ENCODE measurements at places on chromosomes 7 and 10.

DNA sequence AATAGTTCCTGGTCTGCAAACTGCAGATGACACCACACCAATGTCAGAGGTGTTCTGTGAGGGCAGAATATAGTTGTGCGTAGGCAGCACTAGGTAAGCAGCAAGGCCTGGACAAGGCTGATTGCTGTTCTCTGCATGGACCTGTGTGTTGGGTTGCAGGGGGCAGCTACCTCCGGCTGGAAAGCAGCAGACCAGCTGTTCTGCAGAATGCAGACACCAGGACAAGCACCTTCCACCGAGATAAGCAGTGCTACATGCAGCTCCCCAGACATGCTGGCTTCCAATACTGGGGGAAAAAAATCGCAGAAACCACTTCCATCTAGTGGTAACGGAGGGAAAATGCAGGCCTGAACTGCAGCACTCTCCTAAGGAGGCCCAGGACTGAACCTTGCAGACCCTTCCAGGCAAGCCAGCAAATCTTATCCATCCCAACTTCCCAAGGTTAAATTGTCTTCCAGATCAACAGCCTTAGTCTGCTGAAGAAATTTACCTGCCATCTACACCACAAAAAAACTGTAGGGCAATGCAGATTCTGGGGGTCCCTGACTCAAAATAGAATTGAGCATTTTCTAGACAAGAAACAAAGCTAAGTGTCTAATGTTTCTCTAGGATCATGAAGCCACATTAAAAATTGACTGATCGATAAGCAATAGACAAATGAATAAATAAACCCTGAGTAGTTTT, 50.5 kb upstream of the COBL start:
- no peak for DNase-seq

DNA sequence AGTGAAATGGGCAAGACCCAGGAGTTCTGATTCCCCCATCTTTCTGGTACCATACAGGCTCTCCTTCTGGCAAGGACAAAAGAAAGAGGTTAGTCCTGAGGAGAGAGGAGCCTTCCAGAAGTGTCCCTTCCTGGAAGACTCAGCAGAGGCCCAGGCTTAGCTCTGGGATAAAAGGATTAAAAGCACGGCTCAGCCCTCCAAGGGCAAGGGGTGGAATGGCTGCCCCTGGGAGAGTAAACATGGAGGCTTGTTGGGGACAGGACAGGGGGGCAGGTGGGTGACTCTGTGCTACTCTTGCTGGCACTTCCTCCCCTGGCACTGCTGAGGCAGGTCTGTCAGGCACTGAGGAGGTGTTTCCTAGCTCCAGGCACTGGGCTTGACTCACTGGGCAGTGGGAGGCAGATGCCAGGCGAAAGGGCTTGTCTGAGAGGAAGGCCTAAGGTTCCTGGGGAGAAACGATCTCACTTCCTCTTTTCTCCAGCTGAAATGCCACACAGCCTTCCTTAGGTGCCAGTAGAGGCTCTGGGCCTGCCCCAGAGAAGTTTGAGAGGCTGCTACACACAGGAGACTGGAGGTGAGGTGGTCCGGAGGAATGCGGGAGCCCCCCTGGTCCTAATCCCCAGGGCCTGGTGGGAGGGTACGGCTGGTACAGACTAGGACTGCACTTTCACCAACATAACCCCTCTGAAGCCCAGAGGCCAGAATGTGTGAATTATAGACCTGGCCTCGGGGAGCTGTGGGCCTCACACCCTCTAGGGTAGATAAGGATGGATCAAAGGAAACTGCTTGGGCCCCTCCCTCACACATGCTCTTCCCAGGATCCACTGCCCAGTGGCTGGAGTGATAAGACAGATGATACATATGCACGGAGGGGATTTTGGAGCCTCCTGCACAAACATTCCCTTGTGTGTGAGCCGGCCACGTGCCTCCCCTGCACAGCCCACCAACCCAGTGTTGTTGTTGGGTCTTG, 63.2 kb upstream of the PODXL start:
- DNase-seq: no peak

GRCh38 chr10:119051775-119052174, 22.3 kb downstream of the NANOS1 start:
- no peak for DNase-seq

- no peak for DNase-seq
Measured at GRCh38 chr7:137408126-137408525, 64.6 kb upstream of the PTN start.

DNA sequence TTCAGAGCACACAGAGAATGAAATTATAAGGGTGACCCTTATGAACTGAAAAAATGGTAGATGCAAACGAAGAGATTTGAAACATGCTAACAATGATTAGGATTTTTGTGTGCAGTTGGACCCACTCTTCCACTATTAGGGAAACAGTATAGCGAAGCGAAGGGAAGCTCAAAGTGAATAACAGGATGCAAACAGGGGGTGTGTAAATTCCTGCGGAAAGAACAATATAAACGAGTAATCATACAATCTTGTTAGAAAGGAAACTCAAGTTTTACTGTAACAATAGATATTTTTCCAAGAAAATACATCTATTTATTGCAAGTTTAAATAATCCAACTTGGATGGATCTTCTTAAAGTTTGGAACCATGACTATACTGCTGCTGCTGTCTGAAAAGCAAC, 14.7 kb downstream of the AHR start:
- DNase-seq: no peak

DNA sequence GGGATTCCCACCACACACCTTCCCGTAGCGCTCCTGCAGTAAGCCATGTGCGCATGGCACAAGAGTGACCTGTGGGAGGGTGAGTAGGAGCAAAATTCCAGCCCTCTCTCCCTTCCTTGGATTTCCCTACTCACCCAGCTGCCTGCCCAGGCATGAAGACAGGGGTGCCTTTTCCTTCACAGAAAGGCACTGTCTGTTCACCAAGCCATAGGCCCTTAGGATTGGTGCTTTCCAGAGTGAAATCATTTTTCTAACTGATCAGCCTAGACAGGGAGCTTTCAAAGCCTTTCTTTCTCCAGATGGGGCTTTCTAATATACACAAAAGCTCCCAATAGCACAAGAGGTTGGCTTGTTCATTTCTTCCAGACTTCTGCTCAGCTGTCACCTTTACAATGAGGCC, 79.7 kb downstream of the CTTNBP2 start:
- DNase-seq: no peak

GRCh38 chr7:44380831-44381493, 55.6 kb upstream of the CAMK2B start:
- no peak for DNase-seq

- no peak for DNase-seq
Measured at GRCh38 chr7:111931958-111932357, 274.2 kb downstream of the DOCK4 start.

DNA sequence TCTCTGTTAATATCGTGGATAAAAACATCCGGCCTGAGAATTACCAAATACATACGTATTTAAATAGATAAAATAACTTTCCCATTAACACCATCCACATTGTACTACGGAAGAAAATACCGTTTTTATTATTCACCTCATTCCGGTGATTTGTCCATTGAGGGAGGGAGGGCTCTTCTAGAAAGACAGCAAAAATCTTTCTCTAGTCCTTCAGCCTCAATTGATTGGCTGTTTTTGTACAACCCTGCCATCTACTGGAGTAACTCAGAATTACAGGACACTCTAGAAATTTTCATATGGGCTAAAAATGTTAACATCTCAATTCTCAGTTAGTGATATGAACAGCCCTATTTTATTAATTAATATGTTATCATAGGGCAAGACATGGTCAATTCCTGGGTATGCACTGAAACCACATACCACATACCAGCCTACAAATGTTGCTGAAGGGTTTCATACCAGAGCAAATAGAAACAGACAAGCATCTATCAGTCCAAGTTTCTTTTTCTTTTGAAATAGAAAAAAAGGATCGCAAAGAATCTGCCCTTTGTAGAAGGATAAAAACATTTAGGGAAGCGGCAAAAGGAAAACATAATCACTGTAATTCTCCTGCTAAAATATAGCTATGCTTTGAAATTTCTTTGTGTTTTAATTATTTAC, 55.8 kb upstream of the CDCA7L start:
- no peak for DNase-seq

DNA sequence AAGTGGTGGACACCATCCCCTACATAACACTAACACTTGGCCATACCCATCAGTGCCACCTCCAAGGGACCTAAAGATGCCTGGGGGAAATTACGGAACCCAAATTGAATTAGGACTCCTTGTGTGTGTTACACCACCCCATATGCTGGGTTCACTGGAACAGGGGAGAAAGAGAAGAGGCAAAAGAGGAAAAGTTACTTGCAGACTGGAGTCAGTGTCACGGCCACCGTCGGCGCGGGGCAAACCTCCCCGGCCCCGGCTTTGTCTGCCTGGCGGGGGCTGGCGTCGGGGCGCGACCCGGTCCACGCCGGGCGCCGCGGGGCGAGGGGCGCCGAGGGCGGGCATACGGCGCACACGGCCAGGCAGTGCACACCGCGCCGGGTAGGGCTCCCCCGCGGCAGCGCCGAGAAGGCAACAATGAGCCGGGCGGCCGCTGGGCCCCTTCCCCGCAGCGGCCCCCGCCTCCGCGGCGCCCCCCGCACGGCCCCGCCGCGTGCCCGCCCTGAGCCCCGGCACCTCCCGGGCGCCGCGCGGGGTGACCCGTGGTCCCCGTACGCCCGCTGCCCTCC, 171.1 kb downstream of the FAM107B start:
- DNase-seq: peak; percentile 43

GRCh38 chr10:122725768-122726167, 26.1 kb upstream of the C10orf120 start:
- DNase-seq: no peak

DNA sequence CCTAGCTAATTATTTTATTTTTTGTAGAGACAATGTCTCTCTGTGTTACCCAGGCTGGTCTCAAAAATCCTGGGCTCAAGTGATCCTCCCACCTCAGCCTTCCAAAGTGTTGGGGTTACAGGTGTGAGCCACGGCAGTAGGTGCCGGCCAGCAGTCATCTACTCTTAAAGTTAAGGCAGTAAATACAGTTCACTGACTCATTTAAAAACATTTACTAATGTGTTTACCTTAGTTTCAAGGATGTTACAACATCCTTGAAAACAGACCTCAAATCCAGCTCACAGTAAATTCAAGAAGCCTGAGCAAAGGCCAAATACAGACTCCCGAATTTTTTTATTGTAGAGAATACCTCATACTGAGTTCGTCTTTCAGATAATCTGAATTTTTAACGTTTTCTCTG, 29.6 kb upstream of the ABCB4 start:
- DNase-seq: no peak

DNA sequence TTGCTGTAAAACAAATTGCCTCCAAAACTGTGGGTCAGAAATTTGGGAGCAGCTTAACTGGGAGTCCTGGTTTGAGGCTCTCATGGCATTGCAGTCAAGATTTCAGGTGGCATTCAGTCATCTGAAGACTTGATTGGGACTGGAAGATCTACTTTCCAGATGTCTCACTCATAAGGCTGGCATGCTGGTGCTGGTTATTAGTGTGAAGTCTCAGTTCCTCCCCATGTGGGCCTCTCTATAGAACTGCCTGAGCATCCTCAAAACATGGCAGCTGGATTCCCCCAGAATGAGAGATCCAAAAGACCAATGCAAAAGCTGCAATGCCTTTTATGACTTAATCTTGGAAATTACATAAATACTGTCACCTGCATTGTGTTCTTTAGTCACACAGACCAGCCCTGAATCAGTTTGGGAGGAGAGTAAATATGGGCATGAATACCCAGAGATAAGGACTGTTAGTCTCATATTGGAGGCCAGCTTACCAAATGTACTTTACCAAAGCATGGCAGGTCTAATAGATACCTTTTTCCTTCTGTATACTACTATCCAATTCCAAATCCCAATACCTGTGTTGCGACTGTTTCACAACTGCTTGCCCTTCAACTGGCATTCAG, 6.5 kb upstream of the HERPUD2 start:
- no peak for DNase-seq

GRCh38 chr10:635088-635861, 54.2 kb downstream of the DIP2C start:
- DNase-seq: no peak

DNA sequence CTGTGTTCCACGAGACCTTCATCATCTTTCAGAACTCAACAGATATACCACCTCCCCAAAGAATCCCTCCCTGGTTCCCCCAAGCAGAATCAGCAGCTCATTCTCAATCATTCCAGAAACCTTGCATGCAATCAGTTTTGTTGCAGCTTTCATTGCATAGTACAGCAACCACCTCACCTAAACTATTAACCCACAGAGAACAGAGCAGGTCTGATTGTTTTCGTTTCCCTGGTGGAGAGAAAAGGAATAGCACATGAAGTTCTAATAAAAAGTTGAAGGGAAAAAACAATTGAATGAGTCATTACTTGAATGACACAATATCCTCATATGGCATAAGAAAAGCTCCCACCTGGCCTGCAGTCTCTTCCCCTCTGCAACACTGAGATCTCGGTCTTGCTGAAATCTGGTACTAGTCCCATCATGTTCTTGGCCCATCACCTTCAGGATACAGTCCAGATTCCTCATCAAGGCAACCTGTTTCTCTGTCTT, 147.1 kb upstream of the GDF10 start:
- DNase-seq: no peak

- no peak for DNase-seq
Measured at GRCh38 chr7:104980841-104981671, 32.9 kb upstream of the KMT2E start.

DNA sequence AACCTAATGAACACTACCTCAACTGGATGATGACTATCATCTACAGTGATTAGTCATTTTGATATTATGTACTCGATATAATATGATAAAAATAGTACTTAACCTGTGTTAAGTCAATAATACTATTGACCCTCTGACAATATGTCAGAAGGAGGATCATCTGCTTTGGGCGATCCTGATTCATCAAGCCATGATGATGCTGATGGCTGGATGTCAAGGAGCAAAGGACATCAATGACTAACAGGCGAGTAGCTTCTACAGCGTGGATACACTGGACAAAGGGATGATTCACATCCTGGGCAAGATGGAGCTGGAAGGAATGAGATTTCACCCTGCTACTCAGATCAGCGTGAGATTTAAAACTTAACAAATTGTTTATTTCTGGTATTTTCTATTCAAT, 94.4 kb upstream of the SKAP2 start:
- no peak for DNase-seq

DNA sequence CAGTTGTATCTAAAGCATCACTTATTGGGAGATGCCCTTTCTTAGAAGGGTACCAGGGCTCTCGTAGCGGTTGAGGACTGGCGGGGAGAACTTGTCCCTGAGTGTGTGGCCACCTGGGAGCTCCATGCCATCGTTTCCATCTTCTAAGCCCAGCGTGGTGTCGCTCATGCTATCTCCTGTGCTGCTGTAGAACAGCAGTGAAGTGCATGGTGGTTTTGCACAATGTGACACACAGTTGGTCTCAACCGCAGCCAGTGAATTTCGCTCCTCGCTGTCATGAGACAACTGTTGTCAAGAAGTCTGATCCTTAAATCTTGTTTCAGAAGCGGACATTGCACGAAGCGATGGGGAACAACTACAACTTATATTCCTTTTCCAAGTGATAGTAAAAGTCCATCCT, 283.4 kb downstream of the GRID1 start:
- DNase-seq: no peak

DNA sequence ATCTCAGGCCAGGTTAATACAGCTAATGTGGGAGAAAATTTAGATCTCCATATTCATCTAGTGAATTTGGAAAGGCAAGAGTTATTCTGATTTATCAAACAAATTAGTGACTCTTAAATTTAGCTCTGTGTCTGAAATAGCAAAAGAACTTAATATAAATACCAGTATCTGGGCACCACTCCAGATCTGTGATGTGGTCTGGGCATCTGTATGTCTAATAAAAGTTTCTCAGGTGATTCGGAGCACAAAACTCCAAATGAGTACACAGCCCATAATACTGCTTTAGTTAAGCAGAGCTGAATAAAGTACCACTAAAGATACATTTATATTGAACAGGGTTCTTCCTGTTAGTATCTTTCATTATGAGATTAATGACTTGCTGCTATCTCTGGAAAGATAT, 261.4 kb downstream of the BAMBI start:
- no peak for DNase-seq

Data from activated B cell treated with CpG ODN at 0.5 μM for 24 hours (primary cell).